ENCODE measurements at places on chromosomes 16 and 17.

DNA sequence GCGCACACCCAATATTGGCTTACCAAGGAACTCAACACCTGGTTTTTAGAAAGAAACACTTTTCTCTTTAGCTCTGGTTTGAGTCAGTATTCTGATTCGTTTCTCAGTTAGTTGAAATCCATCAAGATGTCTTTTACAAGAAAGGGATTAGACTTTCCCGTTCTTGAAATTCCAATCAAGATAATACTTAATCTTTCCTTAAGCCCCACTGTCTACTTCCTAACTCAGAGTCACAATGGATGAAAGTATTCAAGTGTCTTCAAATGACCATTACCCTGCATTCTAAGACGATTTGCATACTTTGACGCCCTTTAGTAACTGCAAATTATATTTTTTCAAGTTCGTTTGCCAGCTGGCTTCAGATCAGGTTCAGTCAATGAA is 189.8 kb downstream of the USP22 start:
- DNase-seq: no peak

- no peak for DNase-seq
Measured at GRCh38 chr16:15643946-15644250, 944 bp upstream of the MARF1 start.

GRCh38 chr16:87288753-87289362 is 28.3 kb downstream of the C16orf95 start:
- DNase-seq: no peak

DNA sequence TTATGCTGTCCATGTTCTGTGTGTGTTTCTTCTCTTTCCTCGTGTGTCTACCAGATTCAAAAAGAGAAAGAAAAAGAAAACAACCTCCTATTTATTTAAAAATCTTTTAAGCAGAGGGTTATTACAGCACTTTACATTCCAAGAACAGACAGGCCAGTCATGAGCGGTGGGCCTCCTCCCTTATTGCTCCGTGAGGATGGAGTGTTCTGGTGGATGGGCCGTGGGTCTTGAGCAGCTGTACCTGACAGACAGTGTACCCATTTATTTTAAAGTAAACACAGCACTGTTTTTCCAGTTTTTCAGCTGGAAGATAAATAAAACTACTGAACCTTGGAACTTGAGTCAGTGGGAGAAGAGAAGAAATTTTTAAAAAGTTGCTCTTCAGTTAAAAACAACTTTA is 52.4 kb downstream of the WWP2 start:
- no peak for DNase-seq

GRCh38 chr17:32315171-32315570 is 26.8 kb downstream of the C17orf75 start:
- no peak for DNase-seq

GRCh38 chr17:44198721-44199552 is 747 bp downstream of the ATXN7L3 start:
- DNase-seq: no peak

- DNase-seq: peak; percentile 82
Measured at GRCh38 chr16:67667817-67668494, 1.3 kb downstream of the C16orf86 start.

DNA sequence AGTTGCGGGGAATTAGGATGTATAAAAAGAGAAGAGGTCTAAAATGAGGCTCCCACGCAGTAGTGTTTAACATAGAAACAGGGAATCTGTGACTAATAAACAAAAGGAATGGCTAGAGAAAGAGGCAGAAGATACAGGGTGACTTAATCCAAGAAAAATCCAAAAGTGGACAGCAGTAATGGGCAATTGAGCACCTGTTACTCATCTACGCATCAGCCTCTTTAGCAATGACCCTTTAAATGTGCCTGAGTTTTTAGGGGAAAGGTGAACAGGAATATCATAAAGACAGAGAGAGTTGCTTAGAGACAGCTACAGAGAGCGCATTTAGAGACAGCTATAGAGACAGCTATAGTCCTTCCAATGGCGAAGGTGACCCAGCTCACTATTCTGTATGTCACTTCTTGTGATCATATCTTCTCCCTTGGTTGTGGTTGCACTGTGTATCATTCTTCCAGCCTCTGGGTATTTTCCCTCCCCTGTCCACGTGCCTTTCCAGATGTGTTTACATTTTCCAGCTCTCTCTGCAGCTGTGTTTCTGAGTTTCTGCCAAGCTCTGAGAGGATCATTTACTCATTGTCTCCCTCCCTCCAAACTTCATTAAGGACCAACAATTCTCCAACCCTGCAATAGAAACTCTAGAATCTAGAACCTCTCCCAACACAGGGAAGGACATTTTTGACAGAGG is 61.5 kb downstream of the MYOCD start:
- no peak for DNase-seq

DNA sequence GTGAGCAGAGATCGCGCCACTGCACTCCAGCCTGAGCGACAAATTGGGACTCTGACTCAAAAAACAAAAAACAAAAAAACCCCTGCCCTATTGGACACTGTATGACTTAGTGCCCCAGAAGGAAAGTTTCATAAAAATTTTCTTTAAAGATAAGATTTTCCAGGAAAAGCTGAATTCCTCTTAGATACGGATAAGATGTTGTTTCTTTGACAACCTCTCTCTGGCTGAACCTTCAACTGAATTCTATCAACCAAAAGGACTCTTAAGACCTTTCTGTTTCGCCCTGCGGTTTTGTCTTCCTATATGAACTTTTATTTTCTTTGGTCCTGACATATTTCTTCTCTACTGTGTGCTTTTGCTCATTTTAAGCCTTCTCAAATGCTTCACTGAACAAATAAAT is 35.8 kb downstream of the CPPED1 start:
- DNase-seq: no peak

- DNase-seq: no peak
Measured at GRCh38 chr16:61024180-61024900, 1011.9 kb downstream of the CDH8 start.

GRCh38 chr16:22423716-22424115 is 49.3 kb upstream of the CDR2 start:
- DNase-seq: no peak

- DNase-seq: no peak
Measured at GRCh38 chr17:48290378-48290777, 139.6 kb downstream of the SKAP1 start.

DNA sequence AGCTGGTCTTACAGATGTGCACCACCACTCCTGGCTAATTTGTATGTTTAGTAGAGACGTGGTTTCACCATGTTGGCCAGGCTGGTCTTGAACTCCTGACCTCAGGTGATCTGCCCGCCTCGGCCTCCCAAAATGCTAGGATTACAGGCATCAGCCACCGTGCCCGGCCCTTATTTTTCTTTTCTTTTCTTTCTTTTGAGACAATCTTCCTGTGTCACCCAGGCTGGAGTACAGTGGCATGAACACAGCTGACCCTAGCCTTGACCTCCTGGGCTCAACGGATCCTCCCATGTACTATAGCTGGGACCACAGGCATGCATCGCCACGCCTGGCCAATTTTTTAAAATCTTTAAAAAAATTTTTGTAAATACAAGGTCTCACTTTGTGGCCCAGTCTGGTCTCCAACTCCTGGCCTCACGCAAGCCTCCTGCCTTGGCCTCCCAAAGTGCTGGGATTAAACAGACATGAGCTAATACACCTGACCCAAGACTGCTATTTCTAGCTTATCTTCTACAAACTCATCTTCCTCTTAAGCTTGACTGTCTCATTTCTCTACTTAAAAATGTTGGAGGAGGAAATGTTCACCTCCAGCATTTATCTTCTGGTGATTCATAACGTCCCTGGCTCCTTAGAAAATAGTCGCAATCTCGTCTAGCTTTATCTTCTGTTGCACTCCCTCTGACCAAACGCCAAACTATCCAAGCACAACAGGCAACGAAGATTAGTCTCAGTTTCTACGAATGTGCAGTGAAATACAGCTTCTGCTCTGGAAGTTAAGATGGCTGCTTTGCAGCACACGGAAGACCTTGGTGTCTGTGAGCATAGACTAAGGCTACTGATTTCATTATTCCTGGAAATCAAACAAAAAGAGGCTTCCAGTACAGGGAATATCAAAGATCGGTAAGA is 8.2 kb upstream of the TMEM94 start:
- no peak for DNase-seq

GRCh38 chr17:8223356-8224126 is 13.2 kb upstream of the AURKB start:
- peak; percentile 69 for DNase-seq

GRCh38 chr16:67926181-67926750 is 5.4 kb downstream of the CTRL start:
- DNase-seq: no peak

- no peak for DNase-seq
Measured at GRCh38 chr16:2246301-2246885, 5.0 kb downstream of the ECI1 start.

DNA sequence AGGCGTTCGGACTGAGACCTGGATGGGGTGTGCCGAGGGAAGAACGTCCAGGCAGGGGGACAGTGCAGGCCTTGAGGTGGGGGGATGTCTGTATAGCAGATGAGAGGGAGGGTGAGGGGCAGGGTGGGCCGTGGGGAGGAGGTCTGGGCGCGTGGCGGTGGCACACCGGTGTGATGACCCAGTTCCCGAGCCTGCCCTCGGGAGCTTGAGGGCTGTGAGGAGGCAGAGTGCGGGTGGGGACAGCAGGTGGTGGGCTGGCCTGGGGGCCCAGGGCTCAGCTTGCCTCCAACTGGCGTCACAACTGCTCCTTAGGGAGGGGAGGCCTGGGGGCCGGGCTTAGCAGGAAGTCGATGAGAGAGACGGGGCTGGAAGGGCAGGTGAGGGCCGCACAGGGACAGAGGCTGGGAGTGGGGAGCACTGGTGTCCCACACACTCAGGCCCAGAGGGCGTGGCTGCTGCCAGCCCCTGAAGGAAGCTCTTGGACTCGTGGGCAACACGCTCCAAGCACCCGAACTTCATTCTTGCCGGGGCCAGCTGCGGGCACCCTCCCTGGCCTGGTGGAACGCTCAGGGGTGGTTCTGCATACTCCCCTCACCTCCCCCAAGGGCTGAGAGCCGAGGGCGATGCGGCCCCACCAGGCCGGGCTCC is 6.5 kb downstream of the CACNA1H start:
- no peak for DNase-seq

DNA sequence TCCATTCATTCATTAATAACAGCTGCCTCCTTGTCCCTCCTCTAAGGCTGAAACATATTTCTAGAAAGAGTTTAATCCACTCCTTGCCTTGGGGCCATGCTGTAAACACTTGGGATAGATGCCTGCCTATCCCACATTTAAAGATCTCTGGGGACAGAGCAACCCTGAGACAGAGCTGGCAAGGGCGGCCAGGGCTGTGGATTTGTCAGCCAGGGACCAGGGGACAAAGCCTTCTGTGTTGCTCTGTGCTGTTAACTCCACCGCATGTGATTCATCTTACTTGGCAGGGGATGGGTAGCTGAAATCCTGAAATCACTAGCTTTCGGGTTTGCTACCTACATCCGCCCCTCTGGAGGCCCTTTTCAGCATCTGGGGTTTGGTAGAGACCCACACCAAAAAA is 392.9 kb downstream of the SLC39A11 start:
- no peak for DNase-seq

DNA sequence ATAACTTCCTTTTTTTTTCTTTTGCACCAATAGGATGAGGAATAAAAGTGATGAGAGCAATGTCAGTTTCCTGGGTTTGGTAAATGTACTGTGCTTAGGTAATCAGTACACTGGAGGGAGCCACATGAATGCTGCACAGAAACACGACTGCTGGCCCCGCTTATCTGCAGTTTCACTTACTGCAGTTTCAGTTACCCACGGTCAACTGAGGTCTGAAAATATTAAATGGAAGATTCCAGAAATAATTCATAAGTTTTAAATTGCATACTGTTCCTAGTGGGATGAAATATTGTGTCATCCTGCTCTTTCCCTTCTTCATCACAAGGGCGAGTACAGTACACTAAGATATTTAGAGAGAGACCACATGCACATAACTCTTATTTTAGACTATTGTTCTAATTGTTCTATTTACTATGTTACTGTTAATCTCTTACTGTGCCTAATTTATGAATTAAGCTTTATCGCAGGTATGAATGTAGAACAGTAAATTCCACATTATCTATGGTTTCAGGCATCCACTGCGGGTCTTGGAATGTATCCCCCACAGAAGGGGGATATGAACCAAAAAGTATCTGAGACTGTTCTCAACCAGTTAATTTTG is 6.4 kb upstream of the LGALS3BP start:
- DNase-seq: no peak

- no peak for DNase-seq
Measured at GRCh38 chr16:57814896-57815295, 12.6 kb upstream of the KIFC3 start.

- DNase-seq: no peak
Measured at GRCh38 chr17:39092692-39093230, 58.7 kb downstream of the PLXDC1 start.

DNA sequence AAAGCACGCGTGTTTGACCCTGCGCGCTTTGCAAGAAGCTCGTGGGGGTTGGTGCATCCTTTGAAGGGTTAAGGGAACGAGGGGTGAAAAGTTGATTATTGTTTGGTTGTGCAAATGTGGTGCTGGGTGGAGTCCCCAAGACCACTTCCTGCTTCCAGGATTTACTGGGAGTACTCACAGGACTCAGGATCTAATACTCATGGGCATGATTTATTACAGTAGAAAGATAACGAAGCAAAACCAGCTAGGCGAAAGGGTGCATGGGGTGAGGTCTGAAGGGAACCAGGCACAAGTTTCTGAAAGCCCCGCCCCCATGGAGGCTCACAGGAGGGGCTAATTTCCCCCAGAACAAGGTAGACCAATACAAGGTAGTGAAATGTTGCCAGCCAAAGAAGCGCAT is 58.8 kb downstream of the RPTOR start:
- no peak for DNase-seq

DNA sequence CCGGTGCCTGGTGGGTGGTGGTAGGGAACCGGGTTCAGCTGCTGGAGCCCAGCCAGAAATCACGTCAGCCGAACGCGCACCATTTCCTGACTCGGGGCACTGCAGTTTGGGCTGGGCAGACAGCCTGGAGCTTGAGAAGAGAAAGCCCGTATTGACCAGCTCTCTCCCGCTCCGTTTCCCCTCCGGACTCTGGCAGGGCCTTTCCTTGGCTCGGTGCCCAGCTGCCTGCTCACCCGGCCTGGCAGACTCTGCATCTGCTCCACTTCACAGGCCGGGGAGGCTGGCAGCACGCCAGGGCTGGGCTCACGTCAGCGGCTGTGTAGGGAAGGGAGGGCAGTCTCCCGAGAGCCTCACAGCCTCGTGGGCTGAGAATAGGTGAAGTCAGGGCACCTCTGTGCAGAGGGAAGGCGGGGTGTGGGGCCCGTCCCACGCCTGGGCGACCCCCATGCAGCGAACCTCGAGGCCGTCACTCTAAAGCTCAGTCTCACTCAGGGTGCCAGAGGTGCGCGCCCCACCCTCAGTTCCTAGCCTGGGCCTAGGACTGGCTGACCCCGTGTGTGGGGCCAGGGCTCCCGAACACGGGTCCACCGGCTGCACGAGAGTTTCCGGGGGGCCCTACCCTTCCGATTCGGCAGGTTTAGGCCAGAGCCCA is 59.1 kb downstream of the OR1D5 start:
- DNase-seq: peak; percentile 91

DNA sequence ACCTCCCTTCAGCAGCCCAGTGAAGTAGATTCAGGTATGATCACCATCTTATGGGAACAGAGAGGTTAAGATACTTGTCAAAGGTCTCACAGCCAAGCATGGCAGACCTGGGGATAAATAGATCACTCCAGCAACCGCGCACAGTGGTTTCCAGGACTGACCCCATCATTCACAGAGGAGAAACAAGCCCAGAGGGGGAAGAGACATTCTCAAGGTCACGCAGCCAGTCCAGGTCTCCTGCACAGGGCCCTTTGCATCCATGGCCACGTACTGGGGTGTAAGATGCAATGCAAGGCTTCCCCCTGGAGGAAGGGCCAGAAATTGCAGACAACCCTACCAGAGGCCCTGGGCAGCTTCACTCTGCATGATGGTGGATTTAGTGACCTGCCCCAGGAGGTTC is 19.9 kb downstream of the TLE7 start:
- no peak for DNase-seq

All from caudate nucleus (tissue), 63 donors.